Large intestine (tissue), 12 donors: ENCODE measurements at places on chromosomes 5 and 9.

DNA sequence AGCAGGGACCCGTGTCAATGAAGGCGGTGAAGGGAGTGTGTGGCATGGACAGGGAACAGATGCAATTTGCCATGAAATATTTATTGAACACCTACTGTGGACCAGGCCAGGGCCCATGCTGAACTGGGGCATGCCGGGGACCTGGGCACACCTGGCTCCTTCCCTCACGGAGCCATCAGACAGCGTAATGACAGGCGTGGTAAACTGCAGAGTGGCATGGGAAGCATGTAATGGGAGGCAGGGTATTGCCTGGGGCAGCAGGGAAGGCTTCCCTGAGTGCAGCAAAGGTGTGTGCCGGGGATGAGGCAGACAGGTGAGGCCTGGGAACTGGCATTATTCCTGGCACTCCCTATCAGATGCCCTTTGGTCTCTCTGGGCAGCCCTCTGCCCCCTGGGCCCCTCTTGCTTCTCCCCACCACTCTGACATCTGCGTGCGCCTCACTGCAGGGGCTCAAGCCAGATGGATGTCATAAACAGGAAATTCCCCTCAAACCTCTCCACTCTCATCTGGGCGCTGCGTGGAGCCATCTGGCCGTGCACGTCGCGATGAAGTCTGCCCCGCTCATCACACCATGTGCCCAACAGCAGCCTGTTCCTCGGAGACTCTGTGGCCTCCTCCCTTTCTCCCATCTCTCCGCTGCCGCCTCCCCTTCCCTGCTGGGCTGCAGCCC lies 67.6 kb downstream of the HMCN2 start:
- peak; percentile 56 for DNase-seq

DNA sequence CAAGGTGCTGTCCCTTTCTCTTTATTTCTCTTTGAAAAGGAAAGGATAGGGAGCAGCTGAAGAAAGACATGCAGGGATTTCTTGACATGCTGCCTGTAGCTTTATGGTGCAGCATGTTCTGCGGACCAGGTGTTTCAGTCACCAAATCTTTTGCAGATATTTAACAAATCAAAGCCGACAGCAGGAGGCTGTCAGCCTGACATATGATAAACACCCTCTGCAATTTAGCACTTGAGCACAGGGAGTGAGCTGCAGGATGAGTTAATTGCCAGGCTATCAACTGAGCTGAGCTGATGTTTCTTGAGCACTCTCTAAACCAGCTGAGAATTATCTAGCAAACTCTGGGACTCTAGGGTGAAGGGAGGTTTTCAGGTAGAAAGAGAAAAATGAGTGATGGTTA lies 212.8 kb upstream of the ATP10B start:
- DNase-seq: no peak

GRCh38 chr9:96619124-96619465 lies 548 bp downstream of the CDC14B start:
- DNase-seq: peak; percentile 1

- DNase-seq: no peak
Observed at GRCh38 chr9:104931256-104931655, 3.3 kb upstream of the ABCA1 start.

DNA sequence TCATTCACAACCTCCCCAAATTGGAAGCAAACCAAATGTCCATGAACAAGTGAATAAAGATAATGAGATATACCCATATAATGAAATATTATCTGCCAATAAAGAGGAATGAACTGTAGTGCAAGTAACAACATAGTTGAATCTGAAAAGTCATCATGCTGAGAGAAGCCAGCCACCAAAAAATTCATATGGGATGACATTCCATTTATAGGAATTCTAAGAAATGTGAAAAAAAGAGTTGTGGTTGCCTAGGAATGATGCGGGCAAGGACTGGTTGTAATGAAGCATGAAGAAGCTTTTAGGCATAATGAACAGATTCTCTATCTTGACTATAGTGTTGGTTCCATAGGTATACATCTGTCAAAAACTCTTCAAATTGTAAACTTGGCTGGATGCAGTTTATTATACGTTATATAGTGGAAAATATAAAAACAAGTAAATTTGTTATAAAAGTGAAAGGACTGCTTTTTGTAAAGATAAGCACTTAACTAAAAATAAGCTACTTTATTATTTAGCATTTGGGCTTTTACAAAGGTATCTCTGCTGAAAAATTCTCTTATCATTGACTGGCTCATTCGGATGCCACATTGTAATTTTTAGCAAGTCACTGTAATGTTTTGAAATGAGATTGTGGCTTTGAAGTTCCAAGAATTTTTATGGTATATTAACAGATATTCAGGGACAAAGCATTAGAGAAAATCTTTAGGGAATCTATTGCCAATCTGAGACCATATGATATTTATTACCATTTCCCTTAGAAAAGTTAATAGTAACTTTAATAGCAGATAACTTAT lies 21.2 kb upstream of the TTC23L start:
- no peak for DNase-seq

DNA sequence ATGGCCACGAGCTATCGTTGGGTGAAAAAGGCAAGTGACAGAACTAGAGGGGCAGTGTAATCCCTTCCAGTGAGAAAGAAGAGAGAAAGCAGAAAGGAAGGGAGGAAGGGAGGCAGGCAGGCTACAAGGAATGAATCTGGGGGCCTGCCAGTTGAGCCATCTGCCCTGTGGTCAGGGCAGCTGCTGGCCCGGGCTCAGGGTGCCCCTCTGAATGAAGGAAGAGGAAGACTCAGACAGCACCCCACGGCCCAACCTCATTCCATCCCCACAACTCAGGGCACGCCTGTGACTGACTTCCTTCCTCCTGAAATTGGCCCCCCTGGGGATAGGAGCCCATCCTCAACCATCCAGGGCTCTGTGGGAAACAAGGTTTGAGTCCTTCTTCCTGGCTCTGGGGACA lies 20.3 kb upstream of the FLT4 start:
- DNase-seq: no peak

GRCh38 chr5:133112026-133112660 lies 60.3 kb downstream of the HSPA4 start:
- no peak for DNase-seq

GRCh38 chr5:137581776-137582175 lies 82.7 kb upstream of the SPOCK1 start:
- DNase-seq: no peak

- DNase-seq: no peak
Observed at GRCh38 chr9:34541540-34541939, 18.8 kb upstream of the ENHO start.

DNA sequence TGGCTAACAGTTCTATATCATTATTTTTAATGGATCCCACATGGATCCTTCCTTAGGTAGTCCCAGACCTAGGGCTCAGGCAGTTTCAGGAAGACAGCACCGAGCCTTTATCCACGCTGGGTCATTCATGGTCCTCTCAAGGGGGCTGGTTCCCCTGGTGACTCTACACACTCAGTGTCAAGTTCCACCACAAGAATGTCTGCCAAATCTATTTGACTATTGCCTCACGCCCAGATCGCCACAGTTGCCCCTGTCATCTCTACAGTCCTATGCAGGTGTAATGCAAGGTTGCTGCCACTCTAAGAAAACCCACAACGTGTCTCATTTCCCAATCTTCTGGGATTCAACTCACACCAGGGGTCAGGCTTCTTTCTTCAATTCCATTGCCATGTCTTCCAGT lies 8.0 kb upstream of the ZNF366 start:
- DNase-seq: no peak

DNA sequence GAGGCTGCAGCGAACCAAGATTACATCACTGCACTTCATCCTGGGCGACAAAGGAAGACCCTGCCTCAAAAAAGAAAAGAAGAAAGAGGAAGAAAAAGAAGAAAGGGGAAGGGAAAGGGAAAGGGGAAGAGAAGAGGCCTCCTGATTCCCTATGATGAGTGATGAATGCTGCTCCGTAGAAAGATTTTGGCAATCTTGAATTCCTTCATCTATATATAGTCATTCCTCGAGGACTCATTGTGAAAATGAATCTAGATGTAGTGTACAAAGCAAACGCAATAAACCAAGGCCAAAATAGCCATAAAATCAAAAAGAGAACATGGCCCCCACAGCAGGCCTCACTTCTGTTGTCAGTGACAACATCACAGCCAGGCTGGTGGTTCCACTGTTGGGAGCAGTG lies 218.0 kb downstream of the DCP2 start:
- no peak for DNase-seq

DNA sequence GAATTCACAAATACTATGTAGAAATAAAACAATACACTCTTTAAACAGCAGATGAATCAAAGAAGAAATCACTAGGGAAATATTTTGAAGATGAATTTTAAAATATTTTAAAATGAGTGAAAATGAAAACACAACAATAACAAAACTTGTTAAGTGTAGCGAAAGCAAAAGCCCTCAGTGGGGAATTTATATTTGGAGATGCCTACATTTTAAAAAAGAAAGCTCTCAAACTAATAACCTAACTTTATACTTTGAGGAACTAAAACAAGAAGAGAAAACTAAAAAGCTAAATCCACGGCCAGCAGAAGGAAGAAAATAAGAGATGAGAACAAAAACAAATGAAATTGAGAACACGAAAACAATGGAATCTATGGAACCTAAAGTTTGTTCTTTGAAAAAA lies 22.7 kb downstream of the SPDL1 start:
- no peak for DNase-seq

DNA sequence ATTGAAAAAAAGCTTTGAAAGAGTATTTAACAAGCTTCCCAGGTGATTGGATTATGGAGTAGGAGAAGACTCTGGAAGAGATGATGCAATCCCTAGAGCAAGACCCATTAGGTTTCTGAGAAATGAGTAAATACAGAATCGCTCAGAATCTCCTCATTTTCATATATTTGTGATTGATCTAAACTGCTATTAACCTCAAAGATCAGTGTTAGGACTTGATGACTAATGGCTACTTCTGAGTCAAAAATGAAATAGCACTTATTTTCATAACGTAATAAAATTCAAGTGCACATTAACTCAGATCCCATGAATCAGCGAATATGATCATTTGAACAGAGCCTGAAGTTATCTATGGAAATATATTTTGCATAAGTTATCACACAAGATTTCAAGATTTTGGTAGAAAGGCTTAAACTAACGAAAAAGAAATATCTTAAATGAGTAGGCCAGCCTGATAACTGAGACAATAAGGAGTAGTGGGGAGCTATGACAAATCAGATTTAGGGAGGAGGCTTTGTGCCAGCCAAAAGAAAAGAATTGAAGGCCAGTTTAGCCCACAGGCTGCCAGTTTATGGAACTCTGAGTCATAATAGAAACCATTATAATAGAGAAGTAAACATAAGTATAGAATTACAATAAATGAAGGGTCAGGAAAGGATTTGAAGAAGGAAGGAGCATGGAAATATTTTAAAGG lies 106.7 kb upstream of the OSMR start:
- DNase-seq: no peak

DNA sequence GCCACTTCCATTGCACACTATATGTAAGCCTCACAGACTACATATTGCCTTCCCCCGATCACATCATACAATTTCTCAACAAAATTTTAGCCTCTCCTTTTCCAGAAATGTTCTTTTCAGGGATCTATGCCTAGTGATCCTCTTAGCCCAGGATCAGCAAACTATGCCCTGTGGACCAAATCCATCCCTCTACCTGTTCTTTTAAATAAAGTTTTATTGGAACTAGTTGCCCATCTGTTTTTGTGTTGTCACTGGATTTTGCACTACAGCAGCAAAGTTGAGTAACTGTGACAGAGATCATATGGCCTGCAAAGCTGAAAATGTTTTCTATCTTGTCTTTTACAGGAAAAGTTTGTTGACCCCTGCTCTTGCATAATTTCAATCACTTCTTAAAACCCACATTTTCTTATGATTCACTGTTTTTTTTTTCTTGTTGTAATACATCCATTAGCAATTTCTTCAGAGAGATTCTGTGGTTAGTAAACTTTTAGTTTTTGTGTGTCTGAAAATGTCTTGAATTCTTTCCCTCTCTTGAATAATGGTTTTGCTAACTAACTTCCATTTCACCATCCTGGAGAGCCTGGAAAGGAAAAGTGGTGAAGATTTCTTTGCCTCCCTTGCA lies 7.1 kb downstream of the TXNDC8 start:
- no peak for DNase-seq

DNA sequence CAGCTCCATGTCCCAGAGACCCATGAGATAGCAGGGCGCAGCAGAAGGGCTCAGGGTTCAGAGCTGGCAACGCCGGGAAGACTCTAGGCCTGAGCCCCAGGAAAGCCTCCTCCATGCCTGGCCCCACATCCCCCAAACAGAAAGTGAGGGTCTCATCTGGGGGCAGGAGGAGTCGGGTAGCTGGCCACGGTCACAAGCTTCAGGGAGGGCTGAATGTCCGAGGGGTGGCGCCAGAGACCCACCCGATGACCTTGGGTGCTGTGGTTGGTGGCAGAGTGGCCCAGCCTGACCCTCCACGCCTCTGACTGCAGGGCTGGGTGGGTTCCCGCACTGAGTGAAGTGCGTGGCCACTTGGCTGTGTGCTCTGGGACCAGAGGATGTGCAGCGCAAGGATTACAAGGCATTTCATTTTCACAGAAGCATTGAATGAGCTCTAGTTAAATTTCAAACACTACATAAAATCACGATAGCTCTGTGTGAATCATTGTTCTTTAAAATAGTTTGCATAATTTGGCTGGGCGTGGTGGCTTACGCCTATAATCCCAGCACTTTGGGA lies 3.0 kb downstream of the C8G start:
- DNase-seq: peak; percentile 55

DNA sequence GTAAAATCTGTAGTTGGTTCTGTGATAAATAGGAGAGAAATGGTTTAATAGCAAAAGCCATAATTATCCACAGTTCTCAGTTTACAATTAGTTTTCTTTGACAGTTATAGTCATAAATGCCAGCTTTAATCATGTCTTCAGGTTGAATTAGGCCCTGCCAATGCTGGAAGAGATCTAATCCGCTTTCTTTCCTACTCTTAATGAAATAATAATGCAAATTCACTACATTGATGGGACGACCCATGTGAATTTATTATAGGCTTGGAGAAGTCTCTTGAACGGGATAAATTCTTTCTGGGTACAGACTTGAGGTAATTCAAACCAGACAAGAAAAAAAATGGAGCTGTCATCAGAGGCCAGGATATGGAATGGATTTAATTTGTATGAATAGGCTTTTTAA lies 950.4 kb downstream of the EFNA5 start:
- DNase-seq: no peak

- DNase-seq: no peak
Observed at GRCh38 chr5:83553000-83553486, 81.5 kb downstream of the VCAN start.

GRCh38 chr9:22992780-22993179 lies 546.2 kb downstream of the DMRTA1 start:
- DNase-seq: no peak

DNA sequence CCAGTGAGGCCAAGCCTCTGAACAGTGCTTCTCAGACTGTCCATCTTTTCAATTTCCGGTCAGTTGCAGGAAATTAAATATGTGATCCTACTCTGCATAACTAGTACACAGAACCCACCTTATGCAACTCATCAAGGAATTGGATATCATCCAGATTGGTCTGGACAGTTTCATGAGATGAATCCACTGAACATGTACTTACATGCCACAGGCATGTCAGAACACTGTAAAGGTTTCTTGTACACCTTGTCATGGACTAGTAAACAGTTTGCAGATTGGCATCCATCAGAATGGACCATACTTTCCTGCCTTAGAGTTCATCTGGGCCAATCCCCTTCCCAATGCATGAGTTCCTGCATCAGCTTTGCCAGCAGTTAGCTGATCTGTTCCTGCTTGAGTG lies 30.4 kb downstream of the GARNL3 start:
- no peak for DNase-seq

- peak; percentile 3 for DNase-seq
Observed at GRCh38 chr5:174732036-174733020, 7.9 kb downstream of the MSX2 start.
